ENCODE measurements at places on chromosomes 16 and 17.

DNA sequence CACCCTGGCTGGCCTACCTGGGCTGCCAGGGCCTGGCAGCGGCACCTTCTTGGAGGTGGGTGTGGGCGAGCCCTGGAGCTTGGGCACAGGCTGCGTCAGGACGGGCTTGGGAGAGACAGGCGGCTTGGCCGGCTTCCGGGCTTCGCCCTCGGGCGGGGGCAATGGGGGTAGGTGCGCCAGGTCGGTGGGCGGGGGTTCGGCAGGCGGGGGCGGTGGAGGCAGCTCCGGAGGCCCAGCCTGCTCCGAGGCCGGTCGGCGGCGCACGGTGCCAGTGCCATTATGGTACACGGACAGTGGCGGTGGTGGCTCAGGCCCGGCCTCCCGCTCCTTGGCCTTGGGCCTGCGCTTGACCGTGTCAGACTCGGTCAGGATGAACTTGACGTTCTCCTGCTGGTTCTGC lies 16.8 kb downstream of the CASKIN1 start:
- no peak for DNase-seq

DNA sequence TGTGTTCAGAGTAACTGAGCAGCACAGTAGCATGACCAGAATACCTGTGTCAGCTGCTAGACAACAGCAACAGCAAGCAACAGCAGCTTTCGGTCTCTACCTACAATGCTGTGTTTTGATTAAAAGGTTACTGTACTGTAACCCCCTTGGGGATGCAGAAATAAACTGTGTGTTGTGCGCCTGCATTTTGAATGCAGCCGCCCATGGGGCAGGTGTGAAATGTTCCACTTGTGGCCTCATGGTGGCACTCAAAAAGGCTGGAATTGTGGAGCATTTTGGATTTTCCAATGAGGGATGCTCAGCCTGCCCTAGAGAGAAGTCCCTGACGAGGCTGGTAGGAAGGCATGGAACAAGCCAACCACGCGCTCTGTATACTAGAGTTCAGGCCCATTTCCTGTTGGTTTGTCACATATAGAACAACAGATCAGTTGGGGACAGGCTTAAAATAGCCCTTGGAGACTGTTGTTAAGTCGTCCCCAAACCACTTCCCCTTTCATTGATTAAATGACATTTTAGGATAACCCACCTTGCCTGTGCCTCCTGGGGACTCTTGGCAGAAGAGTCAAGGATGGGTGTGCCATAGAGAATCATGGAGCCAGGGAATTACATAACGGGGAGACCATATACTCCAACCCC lies 27.1 kb downstream of the SCPEP1 start:
- DNase-seq, result no peak

DNA sequence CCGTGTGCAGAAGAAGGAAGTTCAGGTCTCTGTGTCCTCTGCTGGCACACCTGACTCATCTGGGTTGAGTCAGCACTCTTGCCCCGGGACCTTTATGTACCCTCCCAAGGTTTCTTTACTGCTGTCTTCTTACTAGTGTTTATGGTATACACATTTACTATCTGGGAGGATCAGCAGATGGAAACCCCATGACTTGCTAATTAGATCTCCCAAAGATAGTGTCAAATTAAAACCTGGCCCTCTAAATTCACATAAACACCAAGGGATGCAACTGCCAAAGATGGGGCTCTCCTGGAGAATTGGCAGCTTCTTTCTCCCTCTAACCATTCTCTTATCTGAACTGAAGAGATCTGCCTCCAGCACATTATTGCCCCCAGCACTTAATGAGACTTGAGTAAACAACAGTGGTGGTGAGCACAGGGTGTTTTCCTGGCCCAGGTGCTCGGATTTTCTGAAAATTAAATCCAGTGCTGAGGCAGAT lies 718.1 kb upstream of the SOX9 start:
- DNase-seq, result no peak

- DNase-seq, result no peak
Observed at GRCh38 chr17:12979826-12980500, 37.9 kb downstream of the ELAC2 start.

DNA sequence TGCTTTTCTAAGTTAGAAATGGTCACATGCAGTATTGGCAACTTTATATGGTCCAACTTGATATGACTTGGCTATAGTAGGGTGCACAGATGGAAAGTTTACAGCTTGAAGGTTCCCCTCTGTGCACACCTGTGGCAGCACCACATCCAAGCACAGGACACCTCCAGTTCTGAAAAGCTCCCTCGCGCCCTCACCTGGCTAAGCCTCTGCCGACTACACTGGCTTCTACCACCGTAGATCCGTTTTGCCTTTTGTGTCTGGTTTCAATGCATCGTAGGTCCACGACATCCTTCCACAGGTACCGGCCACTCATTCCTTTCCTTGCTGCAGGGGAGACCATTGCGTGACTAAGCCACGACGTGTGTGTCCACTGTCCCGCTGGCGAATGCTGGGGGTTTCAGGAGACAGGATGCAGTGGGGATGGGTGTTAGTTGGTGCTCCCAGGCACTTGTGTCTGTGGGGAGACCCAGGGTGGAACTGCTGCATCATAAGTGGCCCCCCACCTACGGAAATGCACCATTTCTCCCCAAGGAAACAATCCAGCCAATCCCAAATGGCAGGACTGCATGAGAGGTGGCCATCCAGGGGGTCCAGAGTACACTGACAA lies 4.9 kb upstream of the RASD1 start:
- no peak for DNase-seq
